ENCODE measurements at places on chromosomes 7 and 10.
A peak's percentile ranks its signal among the peaks of the same experiment; 100 is the strongest.

DNA sequence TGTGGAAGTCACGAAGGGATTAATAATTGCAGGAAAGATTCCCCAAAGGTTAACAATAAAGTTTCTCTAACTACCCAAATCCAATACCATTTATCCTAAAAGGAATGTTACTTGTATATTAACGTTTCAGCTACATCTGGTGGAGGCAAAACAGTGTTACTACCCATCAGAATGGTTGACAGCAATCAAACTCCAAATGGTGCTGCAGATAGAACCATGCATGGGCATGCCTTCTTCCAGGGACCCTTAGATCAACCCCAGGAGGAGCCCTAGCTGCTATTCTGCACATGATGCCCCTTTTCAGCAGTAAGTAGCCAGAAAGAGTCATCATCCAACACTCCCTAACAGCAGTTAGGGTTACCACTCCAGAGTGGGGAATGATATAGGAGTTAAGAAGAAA lies 336.3 kb downstream of the GRID1 start:
- DNase-seq = no peak

- no peak for DNase-seq
These were observed 158.4 kb downstream of the COBL start for GRCh38 chr7:51158211-51158610.

GRCh38 chr7:90648107-90648506 lies 52.0 kb downstream of the CDK14 start:
- DNase-seq = no peak

DNA sequence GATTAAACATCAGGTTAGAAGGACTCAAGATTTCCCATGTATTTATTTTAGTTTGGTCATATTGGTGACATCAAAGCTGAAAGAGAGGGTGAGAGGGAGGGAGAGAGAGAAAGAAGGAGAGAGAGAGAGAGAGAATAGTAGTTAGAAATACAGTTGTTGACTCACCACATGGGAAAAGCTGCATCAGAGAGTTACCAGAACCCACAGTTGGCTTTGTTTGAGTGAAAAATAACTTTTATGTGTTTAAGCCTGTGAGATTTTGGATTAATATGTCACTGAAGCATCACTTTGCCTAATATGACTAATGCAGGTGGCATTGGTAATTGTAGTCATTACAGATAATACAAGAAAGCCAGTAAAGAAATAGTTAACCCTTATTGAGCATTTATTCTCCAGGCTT lies 303.9 kb downstream of the REEP3 start:
- no peak for DNase-seq

DNA sequence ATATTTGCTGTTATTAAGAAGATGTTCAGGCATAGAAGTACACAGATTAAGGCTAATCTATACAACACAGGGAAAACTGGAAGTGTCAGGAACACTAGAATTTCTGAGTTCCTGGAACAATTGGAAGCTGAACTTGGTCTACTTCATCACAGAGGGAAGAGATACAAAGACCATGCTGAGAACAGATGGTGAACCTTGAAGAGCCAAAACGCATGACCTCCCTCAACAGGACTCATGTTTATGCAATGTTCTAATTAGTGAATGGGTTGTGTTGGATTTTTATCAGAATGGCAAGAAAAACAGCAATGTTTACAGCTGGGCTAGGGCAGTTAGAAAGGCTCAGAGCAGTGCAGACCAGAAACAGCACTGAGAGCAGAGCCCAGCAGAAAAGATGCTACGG lies 94.9 kb downstream of the SFMBT2 start:
- DNase-seq = no peak

GRCh38 chr10:69208761-69209160 lies 11.4 kb upstream of the HKDC1 start:
- DNase-seq = no peak

DNA sequence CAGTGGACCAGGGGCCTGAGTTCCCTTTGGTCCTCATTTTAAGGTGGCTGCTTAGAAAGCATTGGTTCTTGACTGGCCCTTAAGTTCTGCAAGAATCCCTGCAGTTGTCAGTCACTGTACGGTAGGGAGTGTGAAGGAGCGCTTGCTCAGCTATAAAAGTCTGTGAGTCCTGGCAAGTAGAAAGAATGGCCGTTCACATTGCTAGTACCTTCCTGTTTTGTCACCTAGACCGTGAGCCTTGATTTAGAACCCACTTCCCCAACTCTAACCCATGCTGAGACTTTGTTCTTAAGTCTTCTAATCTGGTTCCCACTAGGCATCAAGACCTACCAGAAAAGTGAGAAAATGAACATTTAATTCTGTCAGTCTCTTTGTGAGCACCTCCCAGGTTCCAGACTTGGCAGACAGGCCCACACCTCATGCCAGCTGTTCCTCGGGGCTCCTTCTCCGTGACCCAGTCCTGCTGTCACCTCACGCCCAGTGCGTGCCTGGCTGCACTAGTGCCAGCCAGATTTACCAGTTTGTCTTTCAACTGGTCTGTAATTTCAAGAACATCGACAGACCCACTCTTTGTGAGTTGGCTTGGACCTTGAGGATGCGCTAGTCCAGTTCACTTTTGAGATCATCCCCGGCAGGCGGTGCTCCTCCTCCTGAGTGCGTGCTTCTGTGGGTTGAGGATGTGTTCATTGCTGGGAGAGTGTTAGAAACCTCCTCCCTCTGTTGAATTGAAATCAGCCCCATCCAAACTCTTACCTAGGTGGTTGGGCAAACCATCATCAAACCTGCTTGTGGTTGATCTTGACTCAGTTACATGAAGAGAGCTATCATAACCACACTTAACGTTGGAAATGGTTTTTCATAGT lies 78.5 kb downstream of the SHH start:
- no peak for DNase-seq

GRCh38 chr7:141463986-141464385 lies 87.2 kb upstream of the AGK start:
- DNase-seq = no peak

- peak; percentile 28 for DNase-seq
These were observed 15.7 kb upstream of the ITIH2 start for GRCh38 chr10:7687228-7687907.

- DNase-seq = no peak
These were observed 115.0 kb downstream of the FZD1 start for GRCh38 chr7:91379236-91379635.

GRCh38 chr7:111510062-111510461 lies 52.2 kb downstream of the IMMP2L start:
- no peak for DNase-seq

- no peak for DNase-seq
These were observed 333.3 kb upstream of the ETV1 start for GRCh38 chr7:14322724-14323123.

DNA sequence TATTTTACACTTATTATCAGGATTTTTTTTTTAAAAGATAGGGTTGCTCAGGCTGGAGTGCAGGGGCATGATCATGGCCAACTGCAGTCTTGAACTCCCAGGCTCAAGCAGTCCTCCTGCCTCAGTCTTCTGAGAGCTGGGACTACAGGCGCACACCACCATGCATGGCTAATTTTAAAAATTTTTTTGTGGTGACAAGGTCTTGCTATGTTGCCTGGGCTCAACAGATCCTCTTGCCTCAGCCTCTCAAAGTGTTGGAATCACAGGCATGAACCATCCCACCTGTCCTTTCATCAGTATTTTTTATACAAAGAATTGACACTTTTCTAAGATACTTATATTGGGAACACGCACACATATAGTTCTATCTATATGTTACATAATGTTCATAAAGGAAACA lies 99.3 kb downstream of the PIP4K2A start:
- DNase-seq = no peak

DNA sequence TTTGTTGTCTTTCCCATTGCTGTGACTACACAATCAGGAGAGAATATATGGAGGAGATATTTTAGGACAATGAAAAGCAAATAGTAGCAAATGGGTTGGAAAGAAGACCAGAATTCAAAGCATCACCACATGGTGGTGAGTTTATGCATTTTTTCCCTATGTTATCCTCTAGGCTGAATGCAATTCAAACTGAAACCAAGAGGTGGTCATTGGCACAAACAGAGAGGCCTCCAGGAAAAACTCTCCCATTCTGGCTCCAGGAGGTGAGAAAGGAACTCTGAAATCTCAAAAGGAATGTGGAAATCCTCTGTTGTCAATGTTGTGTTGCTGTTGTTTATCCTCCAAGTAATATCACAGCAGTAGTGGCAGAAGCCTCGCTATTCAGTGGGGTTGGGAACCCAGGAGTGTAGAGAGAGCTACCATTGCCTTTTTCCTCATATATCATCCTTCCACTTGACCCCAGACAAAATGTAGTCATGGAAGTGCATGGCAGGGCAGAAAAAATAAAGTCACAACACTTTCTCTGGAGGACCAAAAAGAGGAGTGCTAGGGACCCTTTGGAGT lies 819.1 kb downstream of the GRID1 start:
- no peak for DNase-seq

DNA sequence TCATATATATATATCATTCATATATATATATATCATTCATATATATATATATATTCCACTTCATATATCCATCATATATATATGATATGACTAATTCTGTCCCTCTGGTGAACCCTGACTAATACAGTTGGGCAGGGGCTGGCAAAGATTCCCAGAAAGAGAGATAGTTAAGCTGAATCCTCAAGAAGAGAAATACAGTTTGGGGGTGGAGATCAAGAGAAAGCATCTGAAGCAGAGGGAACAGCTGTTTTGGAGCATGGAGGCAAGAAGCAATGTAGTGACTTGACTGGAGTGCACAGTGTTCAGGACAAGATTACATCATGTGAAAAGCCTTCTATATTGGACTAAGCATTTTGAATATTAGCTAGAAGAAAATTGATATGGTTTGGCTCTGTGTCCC lies 540.7 kb downstream of the MAGI2 start:
- DNase-seq = no peak

DNA sequence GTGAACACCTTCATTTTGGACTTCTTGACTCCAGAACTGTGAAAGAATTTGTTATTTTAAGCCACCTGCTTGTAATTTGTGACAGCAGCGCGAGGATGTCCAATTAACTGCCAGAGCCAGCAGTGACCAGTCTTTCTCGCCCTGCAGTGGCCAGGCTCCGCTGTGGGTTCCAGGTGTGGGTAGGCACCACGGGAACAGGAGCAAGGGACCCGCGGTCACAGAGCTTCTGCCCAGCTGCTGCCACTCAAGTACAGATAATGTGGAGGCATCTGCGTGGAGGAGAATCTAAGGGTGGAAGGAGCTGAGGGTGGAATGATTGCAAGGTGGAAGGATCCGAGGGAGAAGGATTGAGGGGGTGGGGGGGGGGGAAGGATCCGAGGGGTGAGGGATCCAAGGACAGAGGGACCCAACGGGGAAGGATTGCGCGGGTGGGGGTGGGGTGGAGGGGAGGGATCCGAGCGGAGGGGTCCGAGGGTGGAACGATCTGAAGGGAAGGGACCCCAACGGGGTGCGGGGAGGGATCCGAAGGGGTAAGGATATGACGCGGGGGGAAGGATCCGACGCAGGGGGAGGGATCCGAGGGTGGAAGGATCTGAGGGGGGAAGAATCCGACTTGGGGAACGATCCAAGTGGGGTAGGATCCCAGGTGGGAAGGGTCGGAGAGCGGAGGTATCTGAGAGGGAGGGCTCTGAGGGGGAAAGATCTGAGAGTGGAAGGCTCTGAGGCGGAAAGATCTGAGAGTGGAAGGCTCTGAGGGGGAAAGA lies 3.6 kb downstream of the CALY start:
- no peak for DNase-seq

GRCh38 chr10:121312587-121312986 lies 285.7 kb downstream of the FGFR2 start:
- no peak for DNase-seq

DNA sequence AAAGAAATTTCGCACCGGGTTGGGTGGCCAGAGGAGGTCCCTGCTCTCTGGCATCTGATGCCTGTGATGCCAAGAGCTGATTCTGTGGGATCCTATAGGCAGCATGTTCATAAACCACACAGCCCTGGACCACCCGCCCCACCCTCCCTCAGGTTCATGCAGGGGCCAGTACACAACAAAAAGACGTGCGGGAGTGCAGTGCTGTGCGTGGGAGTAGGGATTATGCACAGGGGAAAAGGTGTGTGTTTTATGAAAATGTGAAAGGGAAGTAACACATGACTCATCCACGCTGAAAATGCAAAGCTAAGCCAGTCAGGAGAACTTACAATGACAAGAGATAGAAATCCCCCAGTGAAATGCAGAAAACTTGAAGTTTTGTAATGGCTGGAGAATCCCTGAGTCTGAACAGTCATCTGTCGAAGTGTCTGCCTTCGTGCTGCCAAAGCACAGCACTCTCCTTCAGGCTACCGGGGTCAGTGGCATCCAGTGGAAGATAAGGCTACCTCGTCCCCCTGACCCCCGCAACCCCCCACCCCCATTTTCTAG lies 1.1 kb downstream of the KIAA1217 start:
- peak; percentile 61 for DNase-seq

DNA sequence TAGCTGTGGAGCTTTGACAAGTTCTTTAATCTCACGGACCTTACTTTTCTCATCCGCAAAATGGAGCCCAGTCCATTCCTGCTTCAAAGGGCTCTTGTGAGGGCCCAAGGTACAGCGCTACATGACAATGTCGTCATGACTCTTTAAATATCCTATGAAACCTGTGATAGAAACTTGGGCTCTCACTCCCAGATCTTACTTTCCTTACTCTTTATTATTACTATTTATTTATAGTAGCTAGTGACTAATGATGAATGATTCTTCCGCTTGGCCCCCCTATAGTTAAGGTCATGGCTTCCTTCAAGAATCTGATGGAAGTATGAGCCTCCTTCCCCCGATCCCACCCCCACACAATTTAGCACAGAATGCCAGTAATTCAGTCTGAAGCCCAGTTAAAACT lies 41.9 kb downstream of the RBM20 start:
- no peak for DNase-seq

- no peak for DNase-seq
These were observed 105.7 kb downstream of the RAPGEF5 start for GRCh38 chr7:22251281-22251680.

DNA sequence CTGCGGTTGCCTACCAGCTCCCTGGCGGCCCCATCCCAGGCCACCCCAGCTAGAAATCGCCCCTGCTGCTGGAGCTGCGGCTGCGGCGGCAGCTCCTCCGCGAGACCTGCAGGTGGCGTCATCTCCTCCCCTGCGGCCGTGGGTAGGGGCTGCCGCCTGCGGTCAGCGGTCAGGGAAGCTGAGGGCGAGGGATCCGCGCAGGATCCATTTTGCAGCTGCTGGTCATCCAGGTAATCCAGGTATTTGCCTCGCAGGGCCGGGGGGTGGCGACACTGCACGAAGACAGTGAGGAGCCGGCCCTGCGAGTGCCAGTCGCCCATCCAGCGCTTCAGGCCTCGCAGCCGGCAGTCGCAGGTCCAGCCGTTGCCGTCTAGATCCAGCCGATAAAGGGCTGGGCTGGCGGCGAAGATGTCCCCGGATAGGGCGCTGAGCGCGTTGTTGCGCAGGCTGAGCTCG lies 1.5 kb downstream of the TRIL start:
- DNase-seq = no peak

GRCh38 chr7:24721481-24722001 lies 35.7 kb downstream of the GSDME start:
- no peak for DNase-seq

GRCh38 chr7:94060752-94061151 lies 56.6 kb upstream of the BET1 start:
- DNase-seq = no peak

- no peak for DNase-seq
These were observed 9.9 kb upstream of the DPYSL4 start for GRCh38 chr10:132176623-132177500.
